Natural killer cell (primary cell): ENCODE measurements at places on chromosomes 11 and 22. TPM values are rescaled to one million over a fixed set of nuclear protein-coding genes. Genes with fewer than 3 reads are reported as not detected.

POLD3 gene
- total RNA-seq = 10.6 TPM

- H3K4me1 ChIP-seq = no peaks in the 10 kb centered on the region
- no peaks in the 10 kb centered on the region for H3K27me3 ChIP-seq
- H3K27ac ChIP-seq = no peak overlapping the region
- no peaks in the 10 kb centered on the region for H3K36me3 ChIP-seq
Measured at GRCh38 chr11:2675540-2675939, 24.3 kb downstream of the KCNQ1OT1 start.

GRCh38 chr11:122186439-122187080 lies 70.5 kb upstream of the BLID start:
- H3K27ac ChIP-seq = no peak overlapping the region
- DNase-seq = no peak
- H3K4me3 ChIP-seq = no peak overlapping the region
- no peaks in the 10 kb centered on the region for H3K27me3 ChIP-seq

WBP2NL gene
- 1.7 TPM for total RNA-seq

- H3K36me3 ChIP-seq = no peaks in the 10 kb centered on the region
- no peak overlapping the region for H3K4me3 ChIP-seq
- DNase-seq = no peak
- peaks cover 6% of the 10 kb centered on the region for H3K4me1 ChIP-seq
- no peaks in the 10 kb centered on the region for H3K27me3 ChIP-seq
- H3K27ac ChIP-seq = no peak overlapping the region
Measured at GRCh38 chr11:104881117-104881794, 17.0 kb downstream of the CASP12 start.

SCGB1D2 gene
- not detected for total RNA-seq

- H3K27ac ChIP-seq = peak overlapping the region; percentile 60
- peaks cover 6% of the 10 kb centered on the region for H3K36me3 ChIP-seq
- peaks cover 43% of the 10 kb centered on the region for H3K4me1 ChIP-seq
- no peaks in the 10 kb centered on the region for H3K27me3 ChIP-seq
- DNase-seq = no peak
- H3K4me3 ChIP-seq = no peak overlapping the region
Measured at GRCh38 chr11:63851364-63851763, 12.5 kb downstream of the MARK2 start.

DNA sequence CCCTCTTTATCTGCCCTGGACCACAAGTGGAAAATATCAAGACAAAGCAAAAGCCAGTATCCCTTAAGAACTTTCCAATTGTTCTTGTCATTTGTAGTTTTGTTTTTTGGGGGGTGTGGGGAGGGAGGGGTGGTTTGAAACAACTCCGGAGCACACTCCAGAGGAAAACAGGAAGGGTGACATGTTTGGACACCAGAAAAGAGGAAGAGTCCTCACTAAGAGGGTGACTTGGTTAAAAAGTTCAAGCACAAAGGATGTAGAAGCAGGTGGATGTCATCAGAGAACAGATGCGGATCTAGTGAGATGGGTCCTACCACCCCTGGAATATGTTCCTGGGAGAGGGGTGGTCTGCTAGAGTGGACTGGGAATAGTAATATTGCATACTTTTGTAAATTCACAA lies 25.8 kb downstream of the ADAMTS8 start:
- no peaks in the 10 kb centered on the region for H3K27me3 ChIP-seq
- H3K27ac ChIP-seq = no peak overlapping the region
- peaks cover 11% of the 10 kb centered on the region for H3K4me1 ChIP-seq
- DNase-seq = no peak

GRCh38 chr11:114166897-114167323 lies 107.4 kb downstream of the ZBTB16 start:
- peak overlapping the region; percentile 44 for H3K27ac ChIP-seq
- DNase-seq = no peak
- H3K27me3 ChIP-seq = no peaks in the 10 kb centered on the region
- H3K36me3 ChIP-seq = no peaks in the 10 kb centered on the region
- peaks cover 93% of the 10 kb centered on the region for H3K4me1 ChIP-seq

MS4A1 gene
- total RNA-seq = 4.8 TPM

DNA sequence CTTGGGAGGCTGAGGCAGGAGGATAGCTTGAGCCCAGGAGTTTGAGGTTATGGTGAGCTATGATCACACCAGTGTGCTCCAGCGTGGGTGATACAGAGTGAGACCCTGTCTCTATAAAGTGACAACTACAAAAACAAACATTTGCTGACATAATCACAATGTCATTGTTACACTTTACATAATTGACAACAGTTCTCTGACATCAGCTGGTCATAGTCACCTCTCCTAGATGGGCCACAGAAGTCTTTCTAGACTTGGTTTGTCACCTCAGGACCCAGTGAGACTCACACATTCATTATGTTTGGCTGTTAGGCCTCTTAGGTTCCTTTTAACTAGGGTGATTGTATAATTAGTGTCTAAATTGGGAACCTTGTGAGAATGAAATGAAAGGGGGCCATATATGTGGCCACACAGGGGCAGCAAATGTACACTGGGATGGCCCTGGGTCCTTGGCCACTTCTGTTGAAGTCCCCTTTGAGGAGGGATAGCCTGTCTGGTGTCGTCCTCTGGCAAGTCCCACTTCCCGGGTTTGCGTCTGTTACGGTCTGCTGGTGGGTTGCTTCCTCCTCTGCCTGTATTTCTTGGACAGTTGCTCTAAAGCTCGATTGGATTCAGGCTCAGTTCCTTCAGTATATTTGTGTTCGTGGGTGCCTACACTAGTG lies 5.8 kb upstream of the PPIL2 start:
- H3K4me3 ChIP-seq = no peak overlapping the region
- H3K27me3 ChIP-seq = no peaks in the 10 kb centered on the region
- H3K36me3 ChIP-seq = no peaks in the 10 kb centered on the region
- DNase-seq = no peak

- no peaks in the 10 kb centered on the region for H3K4me1 ChIP-seq
- no peak overlapping the region for H3K27ac ChIP-seq
- H3K27me3 ChIP-seq = no peaks in the 10 kb centered on the region
- no peak for DNase-seq
Measured at GRCh38 chr11:22512457-22512856, 113.2 kb downstream of the FANCF start.

GRCh38 chr11:33507967-33508366 lies 192.7 kb downstream of the C11orf91 start:
- H3K27me3 ChIP-seq = no peaks in the 10 kb centered on the region
- H3K36me3 ChIP-seq = no peaks in the 10 kb centered on the region
- H3K4me1 ChIP-seq = no peaks in the 10 kb centered on the region
- DNase-seq = no peak
- H3K4me3 ChIP-seq = no peak overlapping the region
- H3K27ac ChIP-seq = no peak overlapping the region
